ENCODE measurements at places on chromosomes 2 and 18. TPM values are rescaled to one million over a fixed set of nuclear protein-coding genes. Genes with fewer than 3 reads are reported as not detected.

GRCh38 chr2:52918551-52918950, 849.1 kb upstream of the CHAC2 start:
- DNase-seq: no peak

- no peak for DNase-seq
Observed at GRCh38 chr2:58671675-58672074, 430.6 kb upstream of the FANCL start.

DNA sequence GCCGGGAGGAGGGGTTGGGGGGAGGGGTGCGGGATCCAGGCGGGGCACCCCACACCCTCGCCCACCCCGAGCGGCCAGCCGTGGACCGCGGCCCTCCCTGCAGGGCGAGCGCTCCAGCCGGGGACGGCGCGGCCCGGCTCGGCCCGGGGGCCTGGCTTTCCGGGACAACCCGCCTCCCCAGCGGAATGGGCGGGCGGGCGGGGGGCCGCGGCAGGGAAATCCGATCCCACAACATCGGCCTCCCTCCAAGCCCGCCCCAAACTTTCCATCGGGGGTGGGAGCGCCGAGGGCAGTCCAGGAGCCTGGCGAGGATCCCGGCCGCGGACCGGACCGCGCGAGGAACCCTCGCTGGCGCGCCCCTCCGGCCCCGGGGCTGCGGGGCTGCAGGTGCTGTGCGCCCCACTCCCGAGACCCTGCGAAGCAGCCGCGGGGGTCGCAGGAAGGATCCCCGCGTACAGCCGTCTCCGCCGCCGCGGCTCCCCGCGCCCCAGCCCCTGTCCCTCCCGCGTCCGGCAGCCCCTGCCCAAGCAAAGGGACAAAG, 529 bp downstream of the SEMA4C start:
- peak; percentile 95 for DNase-seq

DNA sequence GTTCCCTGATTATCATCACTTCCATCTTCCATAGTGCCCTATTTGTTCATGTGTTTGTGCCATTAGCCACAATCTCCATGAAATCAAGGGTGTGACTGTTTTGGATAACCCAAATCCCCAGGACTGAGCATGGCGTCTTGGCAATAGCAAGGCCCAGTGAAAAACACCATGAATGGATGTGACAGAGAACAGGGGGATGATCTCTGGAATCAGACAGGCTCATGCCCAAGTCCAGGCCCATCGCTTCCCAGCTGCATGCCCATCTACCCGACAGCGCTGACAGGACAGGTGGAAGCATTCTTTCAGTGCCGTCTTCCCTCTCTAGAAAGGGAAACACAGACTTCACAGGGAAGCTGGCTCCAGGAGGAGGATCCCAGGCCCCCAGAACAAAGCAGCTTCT, 50.0 kb downstream of the HDLBP start:
- no peak for DNase-seq

ERICH2 gene
- total RNA-seq: 1.3 TPM

- no peak for DNase-seq
Observed at GRCh38 chr2:6392354-6392753, 473.4 kb downstream of the CMPK2 start.

DNA sequence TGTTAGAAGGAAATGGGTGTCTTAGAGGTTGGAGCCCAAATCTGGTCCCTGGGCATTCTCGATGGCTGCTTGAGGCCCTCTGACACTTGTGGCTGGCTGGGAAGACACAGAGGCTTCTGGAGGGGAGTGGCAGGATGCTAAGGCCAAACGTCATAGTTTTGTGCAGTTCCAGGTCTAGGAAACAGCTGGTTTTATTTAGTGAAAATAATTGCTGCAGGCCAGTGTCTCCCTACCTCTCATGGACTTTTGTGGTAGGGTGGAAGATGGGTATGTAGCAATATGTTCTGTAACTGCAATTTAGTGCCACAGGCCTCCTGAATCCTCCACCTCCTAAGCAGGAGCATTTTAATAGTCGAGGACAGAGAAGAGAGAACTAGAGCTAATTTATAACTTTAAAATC, 32.2 kb upstream of the SPRED2 start:
- no peak for DNase-seq

- DNase-seq: no peak
Observed at GRCh38 chr2:10393640-10393982, 54.5 kb downstream of the ODC1 start.

DNA sequence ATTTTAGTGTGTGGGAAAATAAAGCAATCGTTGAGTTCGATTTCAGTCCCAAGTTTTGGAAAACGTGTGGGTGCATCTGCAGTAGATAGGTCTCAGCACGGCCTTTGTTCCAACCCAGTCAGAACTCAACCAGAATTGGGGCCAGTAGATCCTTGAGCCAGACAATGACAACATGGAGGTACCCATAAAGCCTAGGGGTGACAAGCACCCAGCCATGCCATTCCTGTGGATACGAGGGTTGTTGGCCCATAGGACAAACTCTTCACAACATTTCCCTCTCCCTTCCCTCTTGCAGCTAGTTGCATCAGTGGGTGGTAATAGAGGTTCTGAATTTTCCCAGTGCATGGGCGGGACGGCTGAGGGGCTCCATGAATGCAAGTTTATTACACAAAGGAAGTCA, 60.1 kb downstream of the ST3GAL5 start:
- no peak for DNase-seq

SCN7A gene
- total RNA-seq: 3.6 TPM

DNA sequence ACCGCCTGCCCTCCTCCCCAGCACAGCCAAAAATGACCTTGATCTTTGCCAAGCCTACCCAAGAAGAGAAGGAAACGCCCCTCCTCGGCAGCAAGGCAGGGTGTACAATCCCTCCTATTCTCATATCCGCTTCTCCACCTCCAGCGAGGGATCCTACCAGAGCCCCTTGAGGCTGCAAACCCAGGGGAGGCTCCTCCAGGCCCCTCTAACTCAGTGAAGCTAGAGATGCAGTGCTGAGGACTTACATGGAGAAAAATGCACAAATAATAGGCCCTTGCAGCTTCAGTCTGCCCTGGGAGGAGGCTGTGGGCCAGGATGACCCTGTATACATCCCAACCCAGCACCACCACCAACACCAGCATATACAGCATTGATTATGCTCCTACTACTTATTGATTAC, 46.9 kb upstream of the POMC start:
- DNase-seq: peak; percentile 45

DNA sequence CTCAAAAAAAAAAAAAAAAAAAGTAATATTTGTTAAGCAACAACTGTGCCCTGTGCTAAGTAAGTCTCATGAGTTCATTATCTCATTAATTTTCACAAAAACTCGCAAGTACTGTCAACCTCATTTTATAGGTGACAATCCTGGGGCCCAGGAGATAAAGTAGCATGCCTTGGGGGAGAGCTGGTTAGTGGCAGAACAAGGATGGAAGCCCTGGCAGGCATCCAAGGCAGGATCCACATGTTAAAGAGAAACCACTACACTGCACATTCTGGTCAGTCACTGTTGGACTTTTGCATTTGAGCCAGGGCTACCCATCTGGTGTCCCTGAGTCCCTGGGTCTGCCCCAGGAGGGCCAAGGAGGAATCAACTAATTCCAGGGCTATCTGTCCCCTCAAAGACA, 54.6 kb downstream of the ZFP36L2 start:
- DNase-seq: no peak

GRCh38 chr18:33116376-33116775, 324.1 kb downstream of the CCDC178 start:
- no peak for DNase-seq

DNA sequence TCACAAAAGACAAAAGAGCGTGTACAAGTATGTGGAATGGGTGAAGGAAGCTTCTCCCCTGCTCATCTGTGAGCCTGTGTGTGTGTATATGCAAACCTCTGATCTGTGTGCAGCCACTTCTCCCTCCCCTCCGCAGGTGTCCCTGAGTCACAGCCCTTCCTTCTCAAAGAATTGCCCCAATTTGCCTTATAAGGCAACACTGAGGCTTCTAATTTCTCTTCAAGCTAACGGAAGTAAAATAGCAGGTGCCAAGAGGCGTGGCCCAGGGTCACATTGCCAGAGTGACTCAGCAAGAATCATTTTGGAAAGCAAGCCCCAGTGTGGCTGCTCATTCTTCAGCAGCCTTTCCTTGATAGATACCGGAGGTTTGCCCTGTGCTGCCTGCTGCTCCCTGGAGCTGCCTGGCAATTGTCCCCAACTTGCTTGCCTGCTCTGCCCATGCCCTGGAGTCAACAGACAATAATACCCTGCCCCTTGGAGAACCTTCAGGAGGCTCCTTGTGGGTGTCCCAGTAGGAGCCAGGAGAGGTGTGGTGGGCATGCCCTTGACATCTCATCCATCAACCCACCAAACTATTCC, 37.3 kb upstream of the BMP10 start:
- DNase-seq: peak; percentile 90

GRCh38 chr2:219042157-219042556, 841 bp upstream of the CFAP65 start:
- no peak for DNase-seq

GRCh38 chr2:58557176-58557575, 316.1 kb upstream of the FANCL start:
- no peak for DNase-seq

- no peak for DNase-seq
Observed at GRCh38 chr2:854460-854859, 96.2 kb upstream of the SNTG2 start.

GRCh38 chr2:142037066-142037465, 93.8 kb downstream of the LRP1B start:
- DNase-seq: no peak

TNP1 gene
- not detected for total RNA-seq

GRCh38 chr2:49288113-49288705, 133.9 kb upstream of the FSHR start:
- no peak for DNase-seq

MC2R gene
- not detected for total RNA-seq

DNA sequence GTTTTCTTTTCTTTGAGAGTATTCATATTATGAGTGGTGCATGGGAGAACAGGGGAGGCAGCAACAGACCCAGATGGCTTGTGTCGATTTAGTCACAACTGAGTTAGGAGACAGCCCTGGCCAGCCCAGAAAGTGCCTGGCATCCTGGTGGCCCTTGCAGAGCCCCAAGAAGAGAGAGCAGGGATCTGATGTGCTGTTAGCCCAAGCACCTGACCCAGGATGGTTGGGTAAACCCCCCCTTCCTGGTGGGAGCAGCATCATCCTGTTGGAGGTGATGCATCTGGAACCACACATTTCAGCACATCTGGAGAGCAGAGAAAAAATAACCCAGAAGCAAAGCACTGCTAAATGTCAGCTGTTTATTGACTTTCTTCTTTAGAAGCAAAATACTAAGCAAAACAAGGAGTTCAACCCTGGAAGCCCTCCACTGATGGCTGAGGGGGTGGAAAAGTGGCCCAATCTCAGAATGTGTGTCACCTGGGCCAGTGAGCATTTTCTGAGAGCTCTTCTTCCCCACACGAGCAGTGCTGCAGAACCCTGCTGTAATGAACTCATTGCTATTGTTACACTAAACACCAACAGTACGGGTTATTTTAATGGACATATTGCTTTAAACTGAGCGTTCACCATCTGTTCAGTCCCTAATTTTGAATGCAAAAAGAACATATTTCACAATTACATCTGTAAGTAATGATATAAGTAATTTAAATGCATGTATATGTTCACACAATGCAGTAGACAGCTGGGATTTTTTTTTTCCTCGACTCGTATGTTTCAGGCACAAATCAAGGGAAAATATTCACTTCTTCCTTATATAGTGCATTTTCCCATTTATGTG, 100.6 kb upstream of the SMIM21 start:
- DNase-seq: no peak

DNA sequence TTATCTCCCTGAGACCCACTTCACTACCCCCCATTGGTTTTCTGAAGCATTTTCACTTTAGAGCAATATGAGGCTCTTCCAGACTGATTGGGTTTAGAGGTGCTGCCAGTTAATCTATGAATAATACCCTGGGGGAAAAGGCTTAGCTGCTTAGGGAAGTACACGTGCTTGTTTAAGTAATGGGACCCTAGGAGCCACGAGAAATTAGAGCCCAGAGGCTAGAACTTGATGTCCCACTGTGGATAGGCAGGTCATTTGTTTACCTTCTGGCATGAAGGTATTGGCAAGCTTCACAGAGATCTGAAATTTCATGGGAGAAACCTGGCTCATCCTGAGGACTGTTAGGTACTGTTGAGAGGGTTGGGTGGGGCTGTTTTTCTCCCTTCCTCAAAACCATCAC, 59.7 kb downstream of the CLIP4 start:
- no peak for DNase-seq

GRCh38 chr2:219532378-219532649, 11.3 kb downstream of the CHPF start:
- no peak for DNase-seq

- no peak for DNase-seq
Observed at GRCh38 chr2:40516604-40517003, 64.7 kb upstream of the SLC8A1 start.

DNA sequence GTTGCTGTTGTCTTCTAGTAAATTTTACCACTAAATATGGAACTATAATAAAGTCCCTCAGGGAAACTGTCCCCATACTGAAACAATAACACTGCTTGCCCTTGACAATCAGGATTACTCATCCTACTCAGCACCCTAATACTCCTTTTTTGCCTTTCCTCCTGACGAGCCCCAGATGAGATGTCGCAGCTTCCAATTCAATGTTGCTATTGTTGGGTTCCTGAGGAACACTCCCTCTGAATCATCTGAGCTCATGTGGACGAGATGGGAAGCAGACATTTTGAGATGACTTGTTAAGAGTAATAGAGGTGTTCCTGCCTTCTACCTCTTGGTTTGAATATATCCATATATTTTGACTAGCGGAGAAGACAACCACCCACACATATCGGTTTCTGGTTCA, 187.8 kb upstream of the FAM98A start:
- DNase-seq: no peak

GRCh38 chr2:139964721-139965440, 1184.7 kb upstream of the NXPH2 start:
- no peak for DNase-seq

CLEC4F gene
- 0.72 TPM for total RNA-seq

GRCh38 chr2:219486380-219486959, 12.2 kb upstream of the GMPPA start:
- DNase-seq: no peak

FAHD2B gene
- total RNA-seq: 14.6 TPM

DNA sequence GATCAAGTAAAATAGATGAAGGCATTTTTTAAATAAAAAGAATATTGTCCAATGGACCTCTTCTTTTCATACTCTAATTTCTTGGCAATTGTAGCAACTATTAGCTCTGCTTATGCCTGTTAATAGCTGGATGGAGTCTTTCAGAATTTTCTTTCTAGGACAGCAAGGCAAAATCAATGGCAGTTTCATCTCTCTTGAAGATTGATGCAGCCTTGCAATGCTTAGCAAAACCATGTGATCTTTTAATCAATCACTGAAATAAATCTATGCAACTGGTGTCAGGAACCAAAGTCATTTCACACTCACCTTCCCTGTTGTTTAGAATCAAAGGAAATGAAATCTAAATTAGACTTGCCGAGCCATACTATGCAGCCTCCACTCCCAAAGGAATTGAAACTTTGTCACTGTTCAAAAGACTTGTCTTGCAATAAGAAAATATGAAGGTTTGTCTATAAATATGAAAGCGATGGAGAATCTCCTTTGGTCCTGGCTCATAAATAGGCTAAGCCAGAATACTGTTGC, 16.2 kb downstream of the RPRM start:
- no peak for DNase-seq

EVA1A gene
- 3.1 TPM for total RNA-seq

ROCK2 gene
- 119 TPM for total RNA-seq

LAMA1 gene
- total RNA-seq: 3.1 TPM
